ENCODE measurements at places on chromosomes 1 and 21.

DNA sequence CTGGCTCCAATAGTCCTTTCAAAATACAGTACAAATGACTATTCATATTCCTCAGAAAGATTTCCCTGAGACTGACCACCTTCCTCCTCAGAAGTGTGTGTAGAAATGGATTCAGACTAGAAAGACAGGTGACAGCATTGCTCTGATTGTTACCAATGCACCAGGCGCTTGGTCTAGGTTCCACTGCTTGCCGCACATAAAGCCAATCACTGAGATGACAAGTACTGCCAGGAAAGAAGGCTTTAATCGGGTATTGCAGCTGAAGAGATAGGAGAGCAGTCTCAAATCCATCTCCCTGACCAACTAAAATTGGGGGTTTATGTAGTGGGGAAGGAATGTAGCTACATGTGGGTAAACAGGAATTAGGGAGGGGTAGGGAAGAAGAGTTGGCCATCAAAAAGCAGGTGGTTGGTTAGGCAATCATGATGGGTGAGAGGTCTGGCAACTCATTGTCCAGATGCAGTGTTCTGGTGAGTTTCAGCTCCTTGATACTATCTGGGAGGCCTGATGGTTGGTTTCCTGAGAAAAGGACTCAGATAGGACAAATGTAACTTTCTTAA lies 98.0 kb downstream of the KCNH1 start:
- no peak for DNase-seq

GRCh38 chr1:97254731-97255463 lies 533.3 kb downstream of the PTBP2 start:
- DNase-seq = no peak

DNA sequence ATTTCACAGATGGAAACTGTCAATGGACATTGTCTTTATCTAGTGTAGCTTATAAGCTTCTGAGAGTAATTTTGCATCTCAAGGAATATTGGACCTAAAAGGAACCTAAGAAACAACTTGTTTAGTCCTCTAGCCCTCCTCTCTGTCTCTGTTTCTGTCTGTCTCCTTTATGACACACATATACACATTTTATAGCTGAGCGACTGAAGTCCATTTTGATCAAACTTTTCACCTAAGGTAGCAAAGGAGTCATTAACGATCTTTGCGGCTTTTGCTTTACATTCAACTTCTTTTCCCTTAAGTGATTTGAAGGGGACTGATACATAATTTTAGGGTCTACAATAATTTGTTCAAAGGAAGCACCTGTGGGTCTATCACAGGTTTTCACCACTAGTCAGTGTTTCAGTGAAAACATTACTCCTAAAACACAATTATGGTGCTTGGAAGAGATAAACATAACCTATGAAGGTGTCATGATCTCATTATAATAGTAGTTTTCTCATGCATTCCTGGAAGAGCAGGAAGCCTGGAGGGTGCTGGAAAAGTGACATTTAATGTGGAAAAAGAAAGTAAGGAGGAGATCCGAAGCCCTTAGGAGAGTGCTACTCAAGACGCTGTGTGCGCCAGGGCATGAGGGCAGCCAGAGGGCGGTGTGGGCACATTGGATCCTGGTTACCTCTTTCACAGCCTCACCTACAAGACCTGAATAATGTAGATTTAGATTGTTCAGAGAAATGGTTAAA lies 248.6 kb downstream of the DNM3 start:
- no peak for DNase-seq

DNA sequence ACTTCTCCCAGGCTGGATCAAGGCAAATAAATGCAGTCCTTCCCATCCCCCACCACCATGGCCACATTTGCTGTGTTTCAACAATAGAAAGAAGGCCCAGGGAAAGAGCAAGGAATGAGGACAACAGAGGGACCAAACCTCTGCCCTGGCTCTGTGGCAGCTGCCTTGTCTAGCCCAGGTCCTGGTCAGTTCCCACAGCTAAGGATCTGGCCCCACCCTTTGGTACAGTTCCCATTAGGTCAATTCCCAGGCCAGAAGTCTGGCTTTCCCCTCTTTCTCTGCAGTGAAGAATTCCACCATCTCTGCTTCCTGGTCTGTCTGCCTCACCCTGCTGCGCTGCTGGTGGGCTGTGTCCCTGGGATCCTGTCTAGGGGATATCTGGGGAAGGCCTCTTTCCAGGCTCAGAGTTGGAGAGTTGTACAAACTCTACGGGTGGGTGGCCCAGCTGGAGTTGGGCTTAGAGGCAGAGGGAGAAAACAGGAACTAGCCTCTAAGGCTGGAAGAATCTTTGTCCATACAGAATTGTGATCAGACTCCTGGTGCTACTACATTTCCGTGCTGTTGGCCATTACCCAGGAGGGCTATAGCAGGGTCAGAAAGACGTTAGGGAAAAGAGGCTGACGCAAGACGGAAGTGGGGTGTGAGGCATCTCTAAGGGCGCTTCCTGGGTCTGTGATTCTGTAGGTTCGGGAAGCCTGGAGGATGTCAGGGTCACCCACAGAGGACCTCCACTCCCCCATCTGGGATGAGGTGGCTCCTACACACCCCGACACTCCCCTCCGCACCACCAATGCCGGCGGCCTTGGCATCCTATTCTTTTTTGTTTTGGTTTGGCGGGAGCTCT lies 953 bp upstream of the NDUFS2 start:
- DNase-seq = peak; percentile 28

DNA sequence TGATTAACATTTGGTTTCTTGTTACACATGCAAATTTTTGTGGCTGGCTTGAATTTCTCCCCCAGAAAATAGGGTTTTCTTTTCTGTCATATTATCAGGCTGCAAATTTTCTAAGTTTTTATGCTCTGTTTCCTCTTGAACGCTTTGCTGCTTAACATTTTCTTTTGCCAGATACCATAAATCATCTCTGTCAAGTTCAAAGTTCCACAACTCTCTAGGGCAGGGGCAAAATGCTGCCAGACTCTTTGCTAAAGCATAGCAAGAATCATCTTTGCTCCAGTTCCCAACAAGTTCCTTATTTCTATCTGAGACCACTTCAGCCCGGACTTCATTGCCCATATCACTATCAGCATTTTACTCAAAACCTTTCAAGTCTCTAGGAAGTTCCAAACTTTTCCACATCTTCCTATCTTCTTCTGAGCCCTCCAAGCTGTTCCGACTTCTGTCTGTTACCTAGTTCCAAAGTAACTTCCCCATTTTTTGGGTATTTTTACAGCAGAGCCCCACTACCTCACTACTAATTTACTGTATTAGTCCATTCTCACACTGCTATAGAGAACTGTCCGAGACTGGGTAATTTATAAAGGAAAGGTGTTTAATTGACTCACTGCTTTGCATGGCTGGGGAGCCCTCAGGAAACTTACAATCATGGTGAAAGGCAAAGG lies 486.9 kb upstream of the NCAM2 start:
- DNase-seq = no peak

DNA sequence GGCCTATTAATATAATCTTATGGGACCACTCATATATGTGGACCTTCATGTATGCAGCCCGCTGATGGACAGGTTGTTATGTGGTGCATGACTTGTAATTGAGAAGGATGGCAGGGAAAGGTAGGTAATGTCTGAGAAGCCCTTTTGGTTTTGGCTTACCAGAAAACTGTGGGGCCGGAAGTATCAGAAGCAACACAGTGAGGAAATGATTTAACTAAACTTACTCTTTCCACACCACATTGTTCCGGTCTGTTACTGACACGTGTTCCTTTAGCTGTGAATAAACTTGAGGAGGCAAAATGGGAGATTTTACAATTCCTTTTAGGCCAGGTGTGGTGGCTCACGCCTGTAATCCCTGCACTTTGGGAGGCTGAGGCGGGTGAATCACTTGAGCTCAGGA lies 32.4 kb downstream of the KIF1B start:
- no peak for DNase-seq

- no peak for DNase-seq
These were observed 246.3 kb downstream of the FGGY start for GRCh38 chr1:59543211-59543668.

DNA sequence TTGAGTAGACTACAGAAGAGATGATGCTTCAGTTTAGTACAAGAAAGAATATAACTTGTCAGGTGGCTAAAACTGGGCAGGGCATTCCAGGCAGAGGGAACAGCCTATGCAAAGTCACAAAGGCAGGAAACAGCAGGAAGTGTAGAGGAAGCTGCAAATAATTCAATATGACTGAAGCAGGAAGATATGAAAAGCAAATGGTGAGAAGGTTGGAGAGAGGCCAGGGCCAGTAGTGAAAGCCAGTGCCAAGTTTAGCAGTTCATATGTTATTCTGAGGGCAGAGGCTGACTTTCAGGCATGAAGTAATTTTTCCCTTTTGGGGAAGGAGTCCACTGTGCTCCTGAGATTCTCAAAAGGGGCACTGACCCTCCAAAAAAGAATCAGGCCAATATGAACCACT lies 8.0 kb upstream of the YBX1 start:
- no peak for DNase-seq

DNA sequence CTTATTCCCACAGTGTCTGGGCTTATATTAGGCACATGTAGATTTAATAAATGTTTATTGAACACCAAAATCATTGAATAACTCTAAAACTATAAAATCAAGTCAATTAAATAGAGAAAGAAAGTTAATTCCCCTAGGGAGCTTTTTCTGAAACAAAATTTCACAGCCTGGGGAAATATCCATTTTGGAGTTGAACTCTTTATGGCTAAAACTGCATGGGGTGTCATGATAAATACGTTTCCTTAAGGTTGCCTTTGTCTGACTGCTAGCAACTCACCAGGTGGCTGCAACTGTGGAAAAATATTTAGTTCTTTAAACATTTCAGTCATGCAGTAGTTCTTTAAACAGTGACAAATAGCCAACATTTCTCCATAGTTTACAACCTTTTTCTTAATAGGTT lies 496.1 kb downstream of the LRRIQ3 start:
- no peak for DNase-seq
